SHP77 (cell line): ENCODE measurements at places on chromosomes 3 and 15.

DNA sequence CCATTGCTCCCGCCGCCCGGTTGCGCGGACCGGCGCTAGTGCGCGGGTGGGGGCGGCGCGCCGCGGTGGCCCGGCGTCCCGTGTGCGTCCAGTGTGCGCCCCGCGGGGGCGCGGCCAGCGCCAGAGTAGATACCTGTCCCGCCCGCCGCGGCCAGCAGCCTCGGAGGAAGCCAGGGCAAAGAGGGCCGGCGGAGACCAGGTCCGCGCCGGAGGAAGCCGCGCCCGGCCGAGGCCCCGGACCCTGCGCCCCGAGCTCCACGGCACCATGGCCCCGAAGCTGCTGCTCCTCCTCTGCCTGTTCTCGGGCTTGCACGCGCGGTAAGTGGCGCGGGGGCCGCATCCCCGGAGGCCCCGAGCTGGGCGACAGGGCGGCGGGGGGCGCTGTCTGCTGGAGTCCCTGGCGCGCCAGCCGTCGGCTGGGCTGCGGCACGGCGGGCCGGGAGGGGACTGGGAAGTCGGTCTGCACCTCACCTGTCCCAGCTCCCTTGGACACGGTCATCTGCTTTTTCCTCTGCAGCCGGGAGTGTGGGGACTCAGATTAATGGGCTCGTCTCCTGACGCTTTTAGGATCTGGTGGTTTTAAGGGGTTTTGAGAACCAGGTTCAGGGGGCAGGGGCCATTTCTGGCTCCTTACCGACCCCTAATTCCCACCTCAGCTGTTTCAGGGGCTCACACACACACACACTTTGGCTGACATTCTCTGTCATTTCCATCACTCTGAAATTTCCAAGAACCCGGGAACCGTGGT lies 464 bp downstream of the GABRG3 start:
- no peak for DNase-seq

DNA sequence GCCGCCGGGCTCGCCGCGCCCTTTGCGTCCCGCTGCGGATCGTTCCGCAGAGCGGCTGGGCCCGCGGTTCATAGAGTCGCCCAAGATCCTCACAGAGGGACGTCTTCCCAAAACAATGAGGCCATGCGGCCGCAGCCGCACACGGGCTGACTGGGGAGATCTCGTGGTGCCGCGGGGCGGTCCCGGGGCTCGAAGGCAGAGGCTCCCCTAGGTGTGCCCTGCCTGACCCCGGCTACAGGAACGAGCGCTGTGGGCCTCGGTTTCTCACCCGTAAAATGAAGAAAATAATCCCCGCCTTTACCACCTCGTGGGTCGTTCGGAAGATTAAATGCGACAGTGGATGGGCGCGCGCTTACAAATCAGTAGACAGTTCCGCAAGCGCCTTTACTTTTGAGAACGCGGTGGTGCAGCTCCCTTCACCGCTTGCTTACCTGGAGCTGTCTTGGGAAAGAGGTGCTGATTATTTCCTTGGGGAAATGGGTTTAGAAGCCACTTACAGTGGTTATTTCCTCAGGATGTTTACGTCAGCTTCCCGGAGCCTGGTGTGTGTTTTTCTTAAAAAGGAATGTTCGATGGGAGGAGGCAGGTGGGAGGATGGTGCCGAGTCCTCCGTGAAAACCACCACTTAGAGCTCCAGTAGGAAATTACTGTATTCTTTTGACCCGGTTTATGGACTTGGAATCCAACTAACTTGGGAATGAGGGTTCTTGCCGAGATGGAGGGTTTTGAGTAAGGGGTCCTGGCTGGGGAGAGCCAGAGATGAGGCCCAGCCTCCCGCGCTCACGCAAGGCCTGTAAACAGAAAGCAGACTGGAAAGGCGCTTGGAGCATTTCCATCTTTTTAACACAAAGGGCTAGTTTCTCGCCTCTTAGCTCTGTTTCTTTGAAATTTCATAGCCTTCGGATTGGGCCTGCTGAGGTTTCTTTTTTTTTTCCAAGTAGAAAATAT lies 1.9 kb upstream of the MEX3B start:
- DNase-seq: no peak

GRCh38 chr3:99774467-99774866 lies 43.2 kb upstream of the CMSS1 start:
- no peak for DNase-seq

GRCh38 chr3:165434516-165434915 lies 238.3 kb upstream of the SLITRK3 start:
- no peak for DNase-seq

DNA sequence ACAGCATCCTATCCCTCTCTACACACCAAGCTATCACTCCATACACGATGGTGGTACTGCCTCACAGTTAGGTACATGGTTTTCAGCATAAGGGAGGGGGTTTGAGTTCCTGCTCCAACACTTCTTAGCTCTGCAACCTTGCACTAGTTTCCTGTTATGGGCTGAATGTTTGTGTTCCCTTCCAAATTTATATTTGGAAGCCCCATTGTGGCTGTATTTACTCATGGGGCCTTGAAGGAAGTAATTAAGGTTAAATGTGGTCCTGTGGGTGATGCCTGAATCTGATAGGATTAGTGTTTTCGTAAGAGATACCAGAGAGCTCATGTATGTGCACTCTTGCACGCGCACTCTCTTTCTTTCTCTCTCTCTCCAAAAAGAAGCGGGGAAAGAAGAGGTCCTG lies 259.4 kb downstream of the RORA start:
- DNase-seq: no peak

- DNase-seq: no peak
These were observed 60.3 kb downstream of the CMSS1 start for GRCh38 chr3:99878005-99878404.
